ENCODE measurements at places on chromosomes 7 and 10.

DNA sequence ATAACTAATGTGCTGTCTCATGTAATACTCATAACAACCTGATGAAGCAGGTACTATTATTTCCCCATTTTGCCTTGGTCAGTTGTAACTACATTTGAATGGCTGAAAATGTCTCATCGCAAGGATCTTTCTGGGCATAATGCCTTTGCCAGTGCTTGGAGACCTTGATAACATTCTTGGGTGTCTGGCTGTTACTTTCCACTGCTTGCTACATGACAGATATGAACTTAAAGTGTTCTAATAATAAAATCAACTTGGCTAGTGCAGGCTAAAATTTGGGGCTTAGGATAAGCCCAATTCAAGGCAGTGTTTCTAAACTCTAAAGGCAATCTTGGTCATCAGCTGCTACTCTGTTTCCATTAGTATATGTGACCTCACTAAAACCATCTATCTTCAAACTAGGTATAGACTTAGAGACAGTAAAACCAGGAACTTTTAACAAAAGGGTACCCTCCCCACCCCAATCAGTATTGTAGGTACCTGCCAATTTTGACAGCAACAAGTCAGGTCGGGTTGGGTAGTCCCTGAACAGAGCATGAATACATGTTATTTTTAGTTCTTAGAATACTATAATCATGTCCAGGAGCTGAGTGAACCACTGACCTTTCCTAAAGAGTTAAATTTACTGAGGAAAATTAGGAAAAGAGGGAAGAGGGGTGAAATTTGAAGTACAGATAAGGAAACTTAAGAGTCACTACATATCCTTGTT lies 68.2 kb upstream of the AHR start:
- DNase-seq: no peak

DNA sequence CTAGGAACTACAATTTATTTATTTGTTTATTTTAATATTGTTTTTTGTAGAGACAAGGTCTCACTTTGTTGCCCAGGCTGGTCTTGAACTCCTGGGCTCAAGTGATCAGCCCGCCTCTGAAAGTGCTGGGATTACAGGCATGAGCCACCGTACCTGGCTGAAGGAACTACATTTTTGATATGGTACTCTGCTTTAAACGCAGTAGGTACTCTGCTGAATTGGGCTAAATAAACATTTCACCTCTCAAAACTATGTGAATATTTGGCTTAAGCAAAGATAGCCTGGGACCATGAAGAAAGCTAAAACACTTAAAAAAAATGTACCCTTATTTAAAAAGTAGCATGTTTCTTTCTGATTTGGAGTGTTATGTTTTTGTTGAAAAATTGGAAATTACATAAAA lies 138.2 kb downstream of the ADK start:
- no peak for DNase-seq

DNA sequence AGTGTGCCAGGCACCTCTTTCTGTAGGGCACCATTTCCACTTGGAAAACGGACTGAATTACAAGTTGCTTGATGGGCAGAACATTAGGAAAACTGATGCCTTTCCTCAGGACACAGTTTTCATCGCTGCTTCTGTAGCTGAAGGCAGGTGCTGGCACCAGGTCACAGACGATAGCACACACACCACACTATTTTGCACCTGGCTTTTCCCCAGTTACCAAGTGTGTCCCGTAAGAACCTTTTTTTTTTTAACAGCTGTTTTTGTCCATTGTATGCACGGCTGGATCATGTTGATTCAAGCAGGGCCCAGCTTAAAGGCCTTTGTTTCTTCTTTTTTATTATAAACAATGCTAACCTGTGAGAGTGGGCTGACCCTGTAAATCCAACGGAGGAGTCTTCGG lies 1.3 kb upstream of the GET4 start:
- DNase-seq: peak; percentile 42

DNA sequence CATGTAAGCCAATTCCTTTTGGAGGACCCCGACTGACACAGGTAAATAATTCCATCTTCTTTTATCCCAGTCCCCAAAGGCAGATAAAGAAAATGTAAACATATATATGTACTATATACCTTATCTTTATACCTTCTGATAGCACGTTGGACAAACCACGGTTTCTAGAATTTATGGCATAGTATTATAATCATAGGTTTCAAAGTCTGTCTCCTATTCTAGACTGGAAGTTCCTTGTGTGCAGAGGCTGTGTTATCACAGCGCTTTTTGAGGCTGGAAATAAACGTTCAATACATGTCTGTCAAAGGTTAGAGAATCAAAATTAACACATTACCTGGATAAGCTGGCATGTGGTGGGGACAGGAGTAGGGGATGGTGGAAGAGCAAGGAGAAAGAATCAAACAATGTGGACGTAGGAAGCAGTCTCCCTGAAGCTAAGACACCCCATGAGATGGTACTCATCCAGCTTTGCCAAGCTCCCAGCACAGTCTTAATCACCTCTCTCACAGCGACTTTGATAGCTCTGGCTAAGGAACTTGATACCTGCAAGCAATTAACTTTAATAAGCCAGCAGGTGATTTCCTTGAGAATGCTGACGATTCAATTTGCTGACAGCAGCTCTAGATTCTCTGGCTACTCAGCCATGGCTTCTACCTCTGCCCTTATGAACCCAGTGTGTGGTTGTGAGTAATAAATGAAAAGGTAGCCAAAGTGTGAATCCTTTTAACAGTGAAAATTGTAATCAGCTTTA lies 208.4 kb upstream of the LRRTM3 start:
- no peak for DNase-seq

GRCh38 chr7:74182453-74183090 lies 8.4 kb downstream of the EIF4H start:
- DNase-seq: no peak

DNA sequence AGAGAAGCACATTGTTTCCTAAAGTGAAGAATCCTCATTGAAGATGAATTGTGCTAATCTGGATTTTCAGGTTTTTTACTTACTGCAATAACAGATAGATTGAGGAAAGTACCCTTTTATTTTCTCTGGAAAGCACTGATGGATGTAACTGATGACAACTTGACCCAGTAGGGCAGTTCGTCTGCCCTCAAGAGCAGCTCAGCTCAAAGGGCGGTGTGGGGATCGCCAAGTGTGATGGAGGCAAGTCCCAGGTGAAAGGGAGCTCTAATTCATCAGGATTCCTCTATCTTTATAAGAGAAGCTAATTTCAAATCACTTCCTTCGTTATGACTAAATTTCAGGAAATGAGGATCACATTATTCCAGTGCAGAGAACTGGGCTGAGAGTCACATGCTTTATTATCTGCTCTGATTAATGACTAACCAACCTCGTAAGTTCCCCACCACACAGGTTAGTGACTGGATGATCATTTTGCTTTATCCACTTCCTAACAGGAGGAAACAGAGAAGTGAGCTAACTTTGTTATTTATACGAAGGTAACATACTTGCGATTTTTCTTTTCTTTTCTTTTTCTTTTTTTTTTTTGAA lies 98.8 kb downstream of the PFKFB3 start:
- DNase-seq: no peak

DNA sequence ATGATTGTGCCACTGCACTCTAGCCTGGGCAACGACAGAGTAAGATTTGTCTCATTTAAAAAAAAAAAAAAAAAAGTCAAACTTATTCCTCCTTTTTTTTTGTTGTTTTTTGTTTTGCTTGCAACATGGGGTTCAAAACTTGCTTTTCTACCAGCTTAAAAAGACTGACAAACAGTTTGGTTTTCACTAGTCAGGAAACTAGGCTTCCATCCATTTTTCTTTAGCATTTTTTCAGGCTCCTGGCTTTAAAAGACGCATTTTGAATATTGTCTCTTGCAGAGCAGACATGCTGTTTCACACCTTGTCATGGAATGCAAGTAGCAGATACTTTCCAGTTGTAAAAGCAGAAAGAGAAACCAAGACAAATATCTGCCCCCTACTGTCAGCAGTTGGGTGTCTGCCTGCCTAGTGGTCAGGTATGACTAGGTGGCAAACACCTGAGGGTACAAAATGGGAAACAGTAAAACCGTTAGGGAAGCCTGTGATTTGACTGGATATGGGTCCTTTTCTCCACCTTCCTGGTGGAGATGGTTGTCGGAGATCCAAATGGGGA lies 139.9 kb downstream of the CCDC71L start:
- no peak for DNase-seq

DNA sequence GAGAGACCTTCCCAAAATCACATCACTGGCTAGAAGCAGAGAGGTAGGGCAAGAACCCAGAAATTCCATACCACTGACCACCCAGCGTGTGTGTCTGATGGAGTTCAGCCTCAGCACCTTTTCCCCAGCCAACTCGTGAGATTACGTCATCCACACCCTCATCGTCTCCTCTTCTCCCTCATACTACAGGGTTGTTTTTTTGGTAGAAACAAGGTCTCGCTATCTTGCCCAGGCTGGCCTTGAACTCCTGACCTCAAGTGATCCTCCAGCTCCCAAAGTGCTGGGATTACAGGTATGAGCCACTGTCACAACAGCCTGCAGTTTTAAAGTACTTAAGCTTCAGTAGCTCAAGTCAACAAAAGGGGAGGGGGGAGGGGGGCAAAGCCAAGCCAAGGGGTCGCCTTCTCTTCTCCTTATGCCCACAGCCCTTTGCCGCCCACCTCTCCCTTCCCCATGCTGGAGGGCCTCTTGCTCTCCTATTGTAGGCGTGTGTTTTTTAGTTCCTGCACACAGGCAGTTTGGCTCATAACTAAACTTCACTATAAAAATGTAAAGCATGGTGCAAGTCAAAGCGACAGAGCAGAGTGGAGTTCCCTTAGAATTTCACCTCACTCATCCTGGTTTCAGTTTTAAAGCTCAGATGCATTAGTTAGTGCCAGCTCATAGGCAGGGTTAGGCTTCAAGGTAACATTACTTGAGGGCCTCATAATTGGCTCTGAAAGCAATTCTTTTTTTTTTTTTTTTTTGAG lies 5.2 kb upstream of the PRDX3 start:
- no peak for DNase-seq

DNA sequence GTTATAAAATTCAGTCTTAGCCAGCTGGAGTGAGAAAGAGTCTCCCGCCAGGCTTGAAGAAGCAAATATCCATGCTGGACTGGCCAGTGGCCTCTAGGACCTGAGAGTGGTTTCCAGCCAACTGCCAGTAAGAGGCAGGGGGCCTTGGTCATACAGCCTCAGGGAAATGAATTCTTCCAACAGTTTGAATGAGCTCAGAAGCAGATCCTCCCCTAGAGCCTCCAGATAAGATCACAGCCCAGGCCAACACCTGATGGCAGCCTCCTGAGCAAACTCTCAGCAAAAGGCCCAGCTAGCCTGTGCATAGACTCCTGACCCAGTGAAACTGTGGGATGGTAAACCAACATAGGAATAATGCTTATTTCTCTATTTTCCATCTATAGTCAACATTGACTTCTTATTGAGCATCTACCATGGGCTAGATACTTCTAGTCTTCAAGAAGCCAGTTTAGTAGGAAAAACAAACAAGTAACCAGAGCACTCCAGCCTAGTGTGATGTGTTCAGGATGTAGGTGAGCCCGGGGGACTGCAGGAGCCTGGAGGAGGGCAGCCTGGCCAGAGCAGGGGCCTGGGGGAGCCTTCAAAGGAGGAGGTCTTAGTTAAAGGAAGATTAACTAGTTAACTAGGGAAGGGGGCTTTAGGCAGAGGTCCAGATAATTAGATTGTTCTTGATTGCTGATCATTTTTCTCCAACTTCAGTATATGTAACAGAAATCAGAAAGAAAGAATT lies 115.4 kb upstream of the ADO start:
- no peak for DNase-seq

DNA sequence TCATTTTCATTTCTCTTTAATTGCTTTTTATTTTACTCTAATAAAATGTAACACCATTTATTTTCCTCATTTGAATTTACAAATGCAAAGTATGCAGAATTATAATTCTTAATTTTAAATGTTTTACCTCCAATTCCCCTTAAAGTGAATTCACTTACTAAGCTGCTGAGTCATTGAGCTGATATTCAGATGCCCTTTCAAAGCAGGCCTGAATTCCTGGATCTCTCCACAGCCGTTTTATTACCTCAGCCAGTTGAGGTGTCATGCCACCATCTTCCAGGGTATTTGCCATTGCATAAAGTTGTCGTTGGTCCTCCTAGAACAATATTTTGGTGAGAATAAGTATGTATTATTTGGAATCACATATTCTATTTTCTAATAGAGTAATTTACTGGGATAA lies 33.2 kb downstream of the GNAT3 start:
- DNase-seq: no peak

GRCh38 chr10:129288999-129289584 lies 177.9 kb upstream of the MGMT start:
- no peak for DNase-seq

- DNase-seq: no peak
These were observed 1.8 kb upstream of the SRGN start for GRCh38 chr10:69086001-69086509.

- DNase-seq: no peak
These were observed 326.5 kb upstream of the AOAH start for GRCh38 chr7:37050801-37051200.

- no peak for DNase-seq
These were observed 106.7 kb downstream of the TES start for GRCh38 chr7:116316838-116317628.

DNA sequence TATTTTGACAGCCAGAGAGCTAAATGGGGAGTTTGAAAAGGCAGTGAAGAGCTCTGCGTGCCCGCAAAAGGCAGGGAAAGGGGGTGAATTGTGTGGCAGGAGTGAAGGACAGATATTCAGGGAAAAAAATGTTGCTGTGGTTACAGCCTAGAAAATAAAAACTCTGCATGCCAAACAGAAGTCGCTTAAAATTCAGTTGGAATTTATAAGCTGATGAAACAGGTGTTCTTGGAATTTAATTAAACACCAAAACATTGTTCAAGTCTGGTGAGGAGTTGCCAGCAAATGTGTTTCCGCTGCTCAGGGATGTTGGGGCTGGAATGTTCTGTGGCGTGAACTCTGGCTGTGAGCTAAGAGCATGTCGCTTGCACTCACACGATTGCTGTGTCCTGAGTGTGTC lies 169.3 kb downstream of the ADRA2A start:
- no peak for DNase-seq

DNA sequence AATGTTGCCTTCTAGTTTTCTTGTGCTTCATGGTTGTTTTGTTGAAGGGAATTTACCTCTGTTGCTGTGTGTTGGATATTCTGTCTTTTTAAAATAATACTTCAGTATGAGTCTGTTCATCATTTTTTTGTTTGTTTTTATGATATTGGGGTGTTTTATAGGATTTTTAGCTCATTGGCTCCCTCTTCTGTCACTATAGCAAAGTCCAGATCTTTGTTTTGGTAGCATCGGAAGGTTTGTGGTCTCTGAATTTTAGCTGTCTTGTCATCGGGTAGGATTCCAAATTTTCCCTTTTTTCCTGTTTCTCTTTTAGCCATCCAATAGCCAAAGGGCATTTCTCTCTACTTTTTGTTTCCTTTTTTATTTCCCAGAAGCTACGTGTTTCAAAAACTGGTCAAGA lies 91.4 kb downstream of the EXOC4 start:
- no peak for DNase-seq
